ENCODE measurements at places on chromosomes 7 and 10. TPM values are rescaled to one million over a fixed set of nuclear protein-coding genes. Genes with fewer than 3 reads are reported as not detected.

RALA gene
- 31.0 TPM for total RNA-seq

AP1S1 gene
- 137 TPM for total RNA-seq

ASB10 gene
- not detected for total RNA-seq

CCL26 gene
- 7.8 TPM for total RNA-seq

LRIT1 gene
- total RNA-seq = not detected

JAKMIP3 gene
- total RNA-seq = 1.8 TPM

CCL24 gene
- not detected for total RNA-seq

ASIC3 gene
- total RNA-seq = 11.6 TPM

EPHB6 gene
- total RNA-seq = 0.81 TPM

ANKRD61 gene
- total RNA-seq = 0.50 TPM

ASAH2 gene
- 3.3 TPM for total RNA-seq

MIOS gene
- 20.8 TPM for total RNA-seq

EGFR gene
- 105 TPM for total RNA-seq

MYO1G gene
- 0.09 TPM for total RNA-seq

HPS1 gene
- 28.2 TPM for total RNA-seq

PDZD8 gene
- total RNA-seq = 27.8 TPM

HABP2 gene
- 0.13 TPM for total RNA-seq

UTF1 gene
- not detected for total RNA-seq

SLC26A5 gene
- not detected for total RNA-seq

OPN1SW gene
- not detected for total RNA-seq

TMEM229A gene
- not detected for total RNA-seq

KIF11 gene
- 44.0 TPM for total RNA-seq

SLC13A1 gene
- not detected for total RNA-seq

DLX6 gene
- not detected for total RNA-seq

CYP2E1 gene
- total RNA-seq = 0.19 TPM

FAM24B gene
- 16.3 TPM for total RNA-seq

CPVL gene
- total RNA-seq = not detected

TMEM225B gene
- 0.92 TPM for total RNA-seq

HMX2 gene
- total RNA-seq = 0.15 TPM

REEP3 gene
- total RNA-seq = 13.4 TPM

RAPGEF5 gene
- 0.18 TPM for total RNA-seq

TMEM176B gene
- total RNA-seq = 0.16 TPM

HOXA4 gene
- 2.8 TPM for total RNA-seq

ZNF107 gene
- total RNA-seq = 2.3 TPM

KNDC1 gene
- 3.2 TPM for total RNA-seq

DNAH11 gene
- total RNA-seq = 0.26 TPM

RPS24 gene
- 2,717 TPM for total RNA-seq

SEMA3A gene
- 6.3 TPM for total RNA-seq

SUV39H2 gene
- total RNA-seq = 22.1 TPM

EIF4H gene
- 310 TPM for total RNA-seq

Data from A549 treated with DMSO at 1 μM for 4 hours (cell line).